ENCODE measurements at places on chromosomes 13 and 19.

- DNase-seq = no peak
Measured at GRCh38 chr13:74555651-74556420, 421.6 kb upstream of the KLF12 start.

DNA sequence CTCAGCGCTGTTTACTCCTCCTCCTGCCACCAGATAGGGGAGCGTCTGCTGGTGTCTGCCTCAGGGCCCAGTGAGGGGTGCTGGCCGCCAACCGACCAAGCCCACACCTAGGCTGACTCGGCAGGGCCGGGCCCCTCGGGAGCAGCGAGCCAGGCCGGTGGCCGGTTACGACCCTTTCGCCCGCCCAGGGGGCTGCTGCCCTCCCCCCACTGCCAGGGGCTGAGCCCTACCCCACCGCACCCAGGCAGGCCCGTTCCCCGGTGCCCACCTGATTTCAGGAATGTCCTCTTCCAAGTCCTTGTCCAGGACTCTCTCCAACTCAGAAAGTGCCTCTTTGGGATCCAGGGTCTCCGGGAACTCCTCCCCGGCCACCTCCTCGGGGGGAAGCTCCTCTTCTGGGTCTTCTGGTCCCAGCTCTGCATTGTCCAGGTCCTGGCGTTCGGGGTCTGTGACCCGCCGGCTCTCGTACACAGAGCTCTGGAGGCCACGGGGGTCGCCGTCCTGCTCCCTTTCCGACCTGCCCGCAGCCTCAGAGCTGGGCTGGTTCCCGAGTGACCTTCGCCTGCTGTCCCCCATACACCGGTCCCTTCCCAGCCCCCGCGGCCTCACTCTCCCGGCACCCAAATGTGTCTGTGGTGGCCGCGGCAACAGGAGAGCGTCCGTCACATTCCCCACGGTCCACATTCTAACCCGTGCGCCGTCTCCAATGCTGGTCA lies 31.0 kb upstream of the MIER2 start:
- DNase-seq = no peak

GRCh38 chr19:35421362-35421761 lies 26.7 kb upstream of the FFAR2 start:
- no peak for DNase-seq

- DNase-seq = no peak
Measured at GRCh38 chr13:75405976-75406703, 75.8 kb downstream of the TBC1D4 start.

DNA sequence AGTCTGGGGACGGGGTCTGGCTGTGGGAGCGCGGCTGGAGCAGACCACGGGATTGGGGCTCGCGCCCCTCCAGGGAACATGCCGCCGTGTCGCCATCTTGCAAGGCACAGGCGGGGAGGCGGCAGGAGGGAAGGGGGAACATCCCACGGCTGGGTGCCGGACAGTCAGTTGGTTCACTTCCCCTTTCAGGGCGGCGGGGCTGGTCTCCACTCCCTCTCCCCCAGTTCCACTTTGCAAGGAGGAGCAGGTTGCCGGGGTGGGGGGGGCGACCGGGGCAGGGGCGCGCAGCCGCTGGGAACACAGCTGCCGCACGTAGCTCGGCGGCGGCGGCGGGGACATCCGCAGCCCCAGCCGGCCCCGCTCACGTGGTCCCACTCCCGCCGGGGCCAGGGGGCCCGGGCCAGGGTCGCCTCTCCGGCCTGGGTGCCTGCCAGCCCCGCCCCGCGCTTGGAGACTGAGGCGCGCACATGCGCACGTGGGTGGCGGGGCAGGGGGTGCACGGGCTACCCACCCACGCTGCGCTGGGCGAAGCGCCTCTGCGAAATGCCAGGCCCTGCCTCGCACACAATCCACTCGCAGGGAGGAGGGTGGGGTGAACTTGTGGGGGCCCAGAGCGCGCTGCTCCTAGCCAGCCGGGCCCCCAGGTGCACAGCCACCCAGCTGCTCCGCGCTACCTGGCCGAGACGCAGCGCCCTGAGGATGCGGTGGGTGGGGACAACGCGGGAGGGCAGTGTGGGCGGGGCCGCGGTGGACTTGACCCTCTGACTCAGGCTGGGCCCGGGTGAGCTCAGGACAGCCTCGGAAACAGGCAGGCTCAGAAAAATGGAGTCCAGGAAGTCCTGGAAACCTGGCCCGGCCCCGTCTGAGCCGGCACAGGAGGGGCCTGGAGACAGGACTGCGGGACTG lies 6.4 kb downstream of the KLF16 start:
- no peak for DNase-seq

GRCh38 chr19:40862333-40862732 lies 12.1 kb upstream of the CYP2A6 start:
- no peak for DNase-seq

- no peak for DNase-seq
Measured at GRCh38 chr19:53554804-53555203, 16.9 kb downstream of the ZNF331 start.

- DNase-seq = no peak
Measured at GRCh38 chr19:3981736-3982681, 3.3 kb downstream of the EEF2 start.

GRCh38 chr13:76717092-76717491 lies 169.1 kb downstream of the KCTD12 start:
- no peak for DNase-seq

- no peak for DNase-seq
Measured at GRCh38 chr13:77374786-77375185, 47.9 kb upstream of the MYCBP2 start.

GRCh38 chr13:46387064-46387851 lies at the start of gene RUBCNL:
RUBCNL (minus strand) TSS chr13:46387252; CDS start chr13:46372475, 14,777 bp downstream.
- DNase-seq = no peak

GRCh38 chr19:5397804-5398692 lies 57.2 kb upstream of the ZNRF4 start:
- DNase-seq = no peak

GRCh38 chr13:20190481-20191310 lies 2.0 kb downstream of the GJB2 start:
- DNase-seq = no peak

DNA sequence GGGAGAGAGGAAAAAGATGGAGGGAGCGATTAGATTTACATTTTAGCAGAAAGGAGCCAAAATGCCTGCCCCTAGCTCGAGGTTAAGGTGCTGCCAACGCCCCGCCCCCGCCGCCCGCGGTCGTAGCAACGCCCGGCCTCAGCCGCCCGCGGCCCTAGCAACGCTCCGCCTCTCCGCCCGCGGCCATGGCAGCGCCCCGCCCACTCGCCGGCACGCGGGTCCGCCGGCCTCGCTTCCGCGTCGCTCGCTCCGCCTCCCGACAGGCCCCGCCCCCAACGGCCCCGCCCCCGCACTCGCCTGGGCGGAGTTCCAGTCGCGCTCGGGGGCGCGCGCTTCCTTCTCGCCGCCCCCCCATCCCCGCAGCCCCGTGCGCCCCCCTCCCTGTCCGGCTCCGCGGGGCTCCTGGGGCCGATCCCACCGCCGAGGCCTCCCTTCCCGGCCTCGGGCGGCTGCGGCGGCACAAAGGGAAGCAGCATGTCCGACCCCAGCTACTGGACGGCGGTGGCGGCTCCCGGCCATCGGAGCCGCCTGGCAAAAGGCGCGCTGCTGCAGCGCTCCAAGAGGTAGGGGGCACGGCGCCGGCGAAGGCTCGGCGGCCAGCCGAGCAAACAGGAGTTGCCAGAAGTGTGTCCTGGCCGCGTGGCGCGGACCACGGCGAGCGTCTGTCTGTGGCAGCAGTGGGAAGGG lies 20.3 kb downstream of the MAST3 start:
- peak; percentile 94 for DNase-seq

GRCh38 chr19:30685426-30686000 lies 313.3 kb downstream of the ZNF536 start:
- DNase-seq = no peak

DNA sequence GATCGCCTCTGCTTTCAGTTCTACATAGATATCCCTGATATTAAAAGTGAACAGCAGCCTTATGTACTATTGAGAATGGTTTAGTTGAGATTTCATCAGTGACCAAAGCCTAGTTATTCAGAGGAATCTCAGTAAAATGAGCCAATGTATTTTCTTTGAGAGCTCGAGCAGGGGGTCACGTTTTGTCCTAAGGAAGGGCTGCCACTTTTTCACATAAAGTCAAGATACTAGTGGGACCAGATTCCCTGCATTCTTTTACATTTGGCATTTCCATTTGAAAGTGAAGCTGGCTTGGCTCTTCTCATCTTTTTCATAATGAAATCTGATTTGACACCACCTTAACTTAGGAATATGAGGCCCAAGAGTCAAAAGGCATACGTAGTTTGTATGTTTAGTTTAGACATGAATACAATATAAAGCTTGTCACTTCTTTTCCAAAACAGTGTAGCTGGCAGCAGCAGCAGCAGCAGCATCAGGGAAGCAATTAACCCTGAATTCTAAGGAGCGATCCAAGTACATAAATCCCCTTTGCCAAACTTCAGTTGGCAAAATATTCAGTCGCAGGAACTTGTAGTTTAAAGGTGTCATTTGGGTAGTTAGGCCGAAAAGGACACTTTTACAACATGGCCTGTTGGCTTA lies 1752.2 kb upstream of the PCDH20 start:
- DNase-seq = no peak

GRCh38 chr19:50599427-50599826 lies 31.2 kb upstream of the LRRC4B start:
- no peak for DNase-seq

DNA sequence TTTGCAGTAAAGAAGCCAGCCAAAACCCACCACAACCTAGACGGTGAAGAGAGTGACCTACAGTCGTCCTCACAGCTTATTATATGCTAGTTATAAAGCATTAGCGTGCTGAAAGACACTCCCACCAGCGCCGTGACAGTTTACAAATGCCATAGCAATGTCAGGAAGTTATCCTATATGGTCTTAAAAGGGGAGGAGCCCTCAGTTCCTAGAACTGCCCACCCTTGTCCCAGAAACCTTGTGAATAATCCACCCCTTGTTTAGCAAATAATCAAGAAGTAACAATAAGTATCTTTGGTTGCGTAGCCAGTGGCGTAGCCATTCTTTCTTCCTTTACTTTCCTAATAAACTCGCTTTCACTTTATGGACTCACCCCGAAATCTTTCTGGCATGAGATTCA lies 227.9 kb upstream of the ARGLU1 start:
- no peak for DNase-seq

DNA sequence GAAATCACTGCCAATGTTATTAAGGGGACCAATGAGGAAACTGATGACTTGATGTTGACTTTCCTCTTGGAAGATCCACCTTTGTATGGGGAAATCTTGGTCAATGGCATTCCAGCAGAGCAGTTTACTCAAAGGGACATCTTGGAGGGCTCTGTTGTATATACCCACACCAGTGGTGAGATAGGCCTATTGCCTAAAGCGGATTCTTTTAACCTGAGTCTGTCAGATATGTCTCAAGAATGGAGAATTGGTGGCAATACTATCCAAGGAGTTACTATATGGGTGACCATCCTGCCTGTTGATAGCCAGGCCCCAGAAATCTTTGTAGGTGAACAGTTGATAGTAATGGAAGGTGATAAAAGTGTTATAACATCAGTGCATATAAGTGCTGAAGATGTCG lies 3.4 kb downstream of the FREM2 start:
- DNase-seq = no peak

GRCh38 chr13:25345576-25345975 lies 26.2 kb upstream of the ATP8A2 start:
- no peak for DNase-seq

- DNase-seq = no peak
Measured at GRCh38 chr19:10803252-10803651, 32.8 kb downstream of the TMED1 start.

- DNase-seq = peak; percentile 84
Measured at GRCh38 chr19:17511724-17512573, 500 bp downstream of the PGLS start.

GRCh38 chr13:77022341-77022740 lies 4.6 kb downstream of the FBXL3 start:
- DNase-seq = no peak

- DNase-seq = no peak
Measured at GRCh38 chr19:28014615-28015405, 1198.1 kb downstream of the UQCRFS1 start.

DNA sequence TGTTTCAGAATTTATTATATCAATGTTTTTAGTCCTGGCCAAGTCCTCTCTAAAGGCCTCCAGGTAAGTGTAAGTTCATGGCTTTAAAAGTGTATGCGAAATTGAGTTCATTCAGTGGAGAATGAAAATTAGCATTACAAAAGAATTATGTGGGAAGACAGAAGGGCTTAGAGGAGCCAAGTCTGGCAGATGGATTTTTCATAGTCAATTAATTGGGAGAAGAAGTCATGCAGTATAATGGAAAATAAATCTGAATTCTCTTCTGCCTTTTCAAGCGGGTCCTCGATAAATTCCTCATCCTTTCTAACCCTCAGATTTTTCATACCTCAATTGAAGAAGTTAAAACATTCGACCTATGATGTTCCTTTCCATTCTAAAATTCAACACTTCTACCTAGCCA lies 394.2 kb downstream of the ITGBL1 start:
- DNase-seq = no peak

GRCh38 chr13:26445092-26445491 lies 112.4 kb upstream of the WASF3 start:
- no peak for DNase-seq

GRCh38 chr13:32791545-32792172 lies 205.4 kb downstream of the PDS5B start:
- no peak for DNase-seq

- no peak for DNase-seq
Measured at GRCh38 chr19:3610745-3611717, 4.4 kb upstream of the TBXA2R start.

DNA sequence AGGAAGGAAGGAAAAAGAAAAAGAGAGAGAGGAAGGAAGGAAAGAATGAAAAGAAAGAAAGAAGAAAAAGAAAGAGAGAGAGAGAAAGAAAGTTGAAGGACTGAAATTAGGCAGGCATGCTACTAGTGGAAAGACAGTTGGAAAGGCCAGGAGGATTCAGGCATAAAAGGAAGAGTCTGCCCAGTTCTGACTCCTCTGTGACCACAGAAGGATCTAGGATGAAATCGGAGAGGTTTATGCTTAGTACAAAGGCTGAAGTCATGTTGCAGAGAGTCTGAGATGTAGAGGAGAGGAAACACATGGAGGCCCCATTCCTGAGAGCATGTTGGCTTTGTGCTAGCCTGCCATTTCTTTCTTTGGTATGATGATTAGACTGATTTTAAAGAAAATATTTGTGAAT lies 246.5 kb upstream of the ARGLU1 start:
- no peak for DNase-seq

DNA sequence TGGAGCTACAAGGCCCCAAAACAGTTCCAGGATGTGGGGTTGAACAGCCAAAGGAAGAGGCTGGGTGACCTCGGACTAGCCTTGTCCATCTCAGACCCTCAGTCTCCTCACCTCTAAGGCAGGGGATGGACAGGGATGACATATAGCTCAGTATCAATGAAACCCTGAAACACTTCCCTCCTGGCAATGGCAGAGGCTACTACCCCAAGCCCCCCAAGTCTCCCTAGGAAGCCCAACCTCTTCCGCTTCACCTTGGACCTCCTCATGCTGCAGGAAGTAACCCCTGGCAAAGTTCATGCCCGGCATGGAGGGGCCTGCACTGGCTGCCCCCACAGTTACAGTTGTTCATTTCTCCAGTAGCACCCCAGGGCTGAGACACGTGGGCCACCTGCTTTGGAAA lies 10.6 kb downstream of the CCDC97 start:
- no peak for DNase-seq

- no peak for DNase-seq
Measured at GRCh38 chr19:38710928-38711725, 33.1 kb downstream of the CAPN12 start.
